CD4-positive, alpha-beta T cell (primary cell): ENCODE measurements at places on chromosomes 5 and 9. TPM values are rescaled to one million over a fixed set of nuclear protein-coding genes. Genes with fewer than 3 reads are reported as not detected.

Gene ZCCHC10
- total RNA-seq: 17.7 TPM

Gene TYRP1
- not detected for total RNA-seq

Gene PRSS3
- total RNA-seq: not detected

Gene DMXL1
- total RNA-seq: 28.4 TPM

Gene TAF11L5
- total RNA-seq: not detected

Gene CTXN3
- not detected for total RNA-seq

Gene MSMP
- total RNA-seq: not detected

Gene CCNO
- not detected for total RNA-seq

Gene OR1Q1
- total RNA-seq: not detected

Gene C6
- total RNA-seq: not detected

Gene ABO
- 0.31 TPM for total RNA-seq

Gene POU5F2
- 0.73 TPM for total RNA-seq

Gene FEM1C
- total RNA-seq: 43.3 TPM
